ENCODE measurements at places on chromosomes 5 and 9.
A peak's percentile ranks its signal among the peaks of the same experiment; 100 is the strongest.

GRCh38 chr5:170070556-170071412, 34.9 kb upstream of the FOXI1 start:
- DNase-seq = peak; percentile 28

DNA sequence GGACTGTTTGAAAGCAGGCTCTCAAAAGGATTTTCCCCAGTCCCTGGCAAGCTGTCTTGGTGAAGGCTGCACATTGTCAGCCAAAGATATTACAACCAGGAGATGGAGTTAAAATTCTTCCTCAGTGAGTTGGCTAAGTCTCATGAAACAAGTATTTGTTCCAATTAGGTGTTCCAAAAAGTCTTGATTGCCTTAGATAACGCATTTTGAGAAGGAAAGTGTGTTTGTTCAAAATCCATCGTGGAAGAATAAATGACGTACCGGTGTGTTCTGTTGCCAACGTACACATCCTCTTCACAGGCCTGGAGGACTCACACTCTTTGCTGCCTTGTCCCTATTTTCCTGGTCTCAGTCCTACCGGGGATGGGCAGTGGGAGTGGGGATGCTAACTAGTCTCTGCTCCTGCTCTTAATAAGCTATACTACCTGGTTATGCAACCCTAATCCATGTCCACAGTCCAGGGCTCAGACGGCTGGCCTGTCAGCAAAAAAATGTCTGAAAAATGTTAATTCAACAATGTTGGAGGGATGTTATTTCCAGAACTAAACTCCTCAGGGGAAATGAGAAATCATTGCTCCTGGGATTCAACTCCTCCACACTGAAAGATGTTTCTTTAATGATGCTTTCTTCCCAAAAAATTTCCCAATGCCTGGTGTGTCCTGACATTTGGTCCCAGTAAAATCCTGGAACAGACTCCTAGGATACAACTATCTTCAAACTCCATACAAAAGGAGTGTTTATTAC, 175.3 kb upstream of the KLF9 start:
- DNase-seq = no peak

DNA sequence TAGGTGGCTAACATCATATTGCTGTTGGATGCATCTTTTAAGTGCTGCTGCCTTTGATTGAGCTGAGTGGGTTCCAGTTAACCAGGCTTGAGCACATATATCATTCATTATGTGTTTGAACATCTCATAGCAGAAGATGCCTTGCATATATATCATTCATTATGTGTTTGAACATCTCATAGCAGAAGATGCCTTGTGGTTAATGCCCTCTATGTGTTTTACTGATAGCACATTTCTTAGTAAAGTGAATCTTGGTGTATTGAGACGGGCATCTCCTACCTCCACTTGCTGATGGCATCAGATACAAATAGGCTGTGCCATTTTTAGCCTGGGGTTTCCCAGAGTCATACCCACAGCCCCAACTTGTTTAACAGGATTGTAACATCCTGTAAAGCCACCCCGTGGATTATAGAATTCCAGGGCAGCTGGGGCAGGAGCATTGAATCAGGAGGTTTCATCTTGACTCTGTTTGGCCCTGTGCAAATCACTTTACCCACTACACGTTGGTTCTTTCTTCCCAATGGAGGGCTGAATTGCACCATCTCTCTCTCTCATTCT, 26.5 kb downstream of the MTAP start:
- peak; percentile 48 for DNase-seq

- no peak for DNase-seq
These were observed 27.9 kb upstream of the CEMIP2 start for GRCh38 chr9:71796100-71796767.

GRCh38 chr9:76531231-76531780, 72.3 kb downstream of the GCNT1 start:
- DNase-seq = no peak

DNA sequence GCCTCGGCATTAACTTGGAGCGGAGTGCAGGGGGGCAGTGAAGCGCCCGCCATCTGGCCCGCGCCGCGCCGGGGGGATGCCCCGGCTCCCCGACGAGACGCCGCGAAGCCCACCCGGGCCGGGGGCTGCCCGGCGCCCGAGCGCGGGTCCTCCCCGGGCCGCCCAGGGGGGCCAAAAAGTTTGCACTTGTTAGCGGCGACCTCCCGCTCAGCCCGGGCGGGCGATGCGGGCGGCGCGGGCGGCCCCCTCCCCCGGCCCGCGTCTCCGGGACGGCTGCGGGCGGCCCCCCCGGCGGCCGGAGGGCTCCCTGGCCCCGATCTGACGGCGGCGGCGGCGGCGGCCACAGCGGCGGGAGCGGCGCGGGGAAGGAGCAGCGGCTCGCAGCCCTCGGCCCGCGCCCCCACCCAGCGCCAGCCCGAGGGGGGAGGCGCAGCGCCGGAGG, at the start of gene NTNG2:
Gene NTNG2, plus strand, starts transcription at position 316 of the 442 bp plus-strand sequence. CDS start 4,774 bp downstream, outside the sequence.
- DNase-seq = no peak

DNA sequence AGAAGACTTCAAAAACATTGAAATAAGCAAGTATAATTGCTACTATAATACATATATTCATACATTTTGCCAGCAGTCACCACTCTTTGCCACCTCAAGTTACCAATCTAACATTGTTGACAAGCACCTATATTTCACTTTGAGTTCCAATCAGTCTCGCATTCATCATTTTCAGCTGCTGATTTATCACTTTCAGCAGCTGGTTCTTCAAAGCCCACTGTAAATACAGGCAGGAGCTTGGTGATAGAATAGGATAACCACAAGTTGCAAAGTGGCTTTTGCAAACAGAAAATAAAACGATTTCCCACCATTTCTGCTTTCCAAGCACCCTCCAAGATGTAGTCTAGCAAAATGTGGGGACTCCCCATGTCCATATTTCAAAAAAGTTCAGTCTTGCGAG, 114.2 kb upstream of the ITGA1 start:
- DNase-seq = no peak

GRCh38 chr9:136516191-136516654, 29.6 kb downstream of the NOTCH1 start:
- DNase-seq = no peak

DNA sequence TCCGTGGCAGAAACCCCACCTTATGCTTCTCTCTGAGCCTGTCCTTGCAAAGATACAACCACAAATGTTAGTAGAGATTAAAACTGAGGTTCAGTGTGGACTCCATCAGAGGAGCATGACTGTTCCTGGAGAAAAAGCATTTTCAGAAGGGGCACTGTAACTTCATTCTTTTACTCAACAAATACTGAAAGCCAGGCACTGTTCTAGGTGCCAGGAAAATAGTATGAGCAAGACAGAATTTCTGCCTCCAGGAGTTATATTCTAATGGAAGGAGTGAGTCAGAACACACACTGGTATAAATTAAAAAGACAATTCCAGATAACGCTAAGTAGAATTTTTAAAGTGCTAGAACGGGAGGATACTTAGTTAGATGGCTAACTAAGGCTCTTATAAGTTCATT, 251.4 kb upstream of the GAS1 start:
- DNase-seq = no peak

DNA sequence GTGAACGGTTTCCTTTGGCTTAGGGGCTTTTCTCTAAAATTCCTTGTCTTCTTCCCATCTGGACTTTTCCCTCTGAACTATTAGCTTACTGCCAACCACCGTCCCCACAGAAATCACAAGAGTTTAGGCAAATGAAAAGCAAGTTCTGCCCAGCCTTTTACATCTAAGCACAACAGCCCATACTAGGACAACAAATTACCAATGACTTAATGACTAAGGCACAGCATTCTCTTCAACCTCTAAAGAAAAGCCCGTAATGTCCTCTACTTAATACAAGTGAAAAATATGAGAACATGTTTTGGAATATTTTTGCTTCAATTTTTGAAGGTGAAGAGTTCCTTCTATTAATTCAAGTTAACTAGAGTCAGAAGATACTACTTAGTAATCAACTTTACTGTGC, 1.2 kb downstream of the ZBTB5 start:
- DNase-seq = no peak

GRCh38 chr9:134571946-134572917, 69.4 kb upstream of the COL5A1 start:
- peak; percentile 31 for DNase-seq

GRCh38 chr5:80299601-80300000, 20.2 kb upstream of the SPZ1 start:
- no peak for DNase-seq

DNA sequence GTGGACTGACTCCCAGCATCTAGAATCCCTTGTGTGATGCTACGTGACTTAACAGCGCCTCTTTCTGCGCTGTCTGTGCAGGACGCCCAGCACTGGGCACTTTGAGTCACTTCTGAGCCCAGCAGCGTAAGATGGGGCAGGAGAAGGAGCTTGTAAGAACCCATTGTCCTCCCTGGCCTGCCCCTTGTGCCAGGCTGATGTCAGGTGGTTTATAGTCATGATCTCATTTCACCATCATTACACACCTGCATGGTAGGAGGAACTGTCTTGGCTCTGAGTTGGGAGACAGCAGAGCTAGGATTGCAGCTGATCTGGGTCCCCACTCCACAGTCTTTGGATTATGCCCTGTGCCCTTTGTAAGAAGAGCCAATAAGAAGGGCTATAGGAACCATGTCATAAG, 12.2 kb downstream of the ERGIC1 start:
- DNase-seq = no peak

DNA sequence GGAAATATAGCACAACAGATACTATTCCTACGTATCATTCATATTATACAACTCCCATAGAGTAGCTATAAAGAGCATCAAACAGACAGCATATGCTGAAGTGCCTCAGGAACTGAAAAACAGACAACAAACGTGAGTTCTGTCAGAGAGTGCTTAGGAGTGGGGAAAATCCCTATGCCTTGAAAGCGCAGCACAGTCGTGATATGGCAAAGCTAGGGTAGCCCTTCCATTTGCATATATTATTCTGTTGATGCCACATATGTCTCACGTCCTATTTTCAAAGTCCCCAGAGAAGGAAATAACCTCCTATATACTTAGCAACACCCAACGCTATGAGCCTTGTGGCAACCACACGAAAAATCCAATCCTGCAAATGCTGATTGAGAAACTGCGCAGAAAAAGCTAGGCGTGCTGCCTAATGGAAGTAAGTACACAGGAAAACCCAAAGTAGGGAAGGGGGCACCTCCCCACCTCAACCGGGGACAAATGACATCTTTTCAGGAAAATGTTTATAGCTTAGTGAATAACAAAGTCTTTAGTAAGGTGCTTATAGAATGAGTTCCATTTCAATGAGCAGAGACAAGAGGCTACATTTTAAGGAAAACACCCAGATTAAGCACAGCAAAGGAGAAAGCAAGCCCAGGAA, 105.1 kb downstream of the MED10 start:
- DNase-seq = no peak

GRCh38 chr5:111242606-111243005, 18.4 kb downstream of the CAMK4 start:
- no peak for DNase-seq

- no peak for DNase-seq
These were observed 61.0 kb downstream of the ZNF608 start for GRCh38 chr5:124685404-124685930.

DNA sequence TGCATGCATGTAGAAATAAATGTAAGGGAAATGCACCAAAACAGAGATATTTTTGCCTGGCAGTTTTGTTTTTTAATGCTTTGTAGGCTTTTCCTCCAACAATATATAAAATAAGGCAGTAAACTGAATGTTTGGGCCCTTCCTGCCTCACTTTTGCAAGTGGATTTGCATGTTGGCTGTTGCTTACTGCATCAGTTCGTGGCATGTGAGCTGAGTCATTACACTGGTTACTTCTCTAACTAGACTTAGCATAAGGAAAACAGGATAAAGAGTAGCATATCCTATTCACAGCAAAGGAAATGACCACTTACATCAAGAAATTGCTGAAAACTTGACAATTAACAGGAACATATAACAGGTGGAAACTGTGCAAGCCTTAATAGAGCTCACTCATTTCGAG, 113.4 kb downstream of the TLE1 start:
- DNase-seq = peak; percentile 72

DNA sequence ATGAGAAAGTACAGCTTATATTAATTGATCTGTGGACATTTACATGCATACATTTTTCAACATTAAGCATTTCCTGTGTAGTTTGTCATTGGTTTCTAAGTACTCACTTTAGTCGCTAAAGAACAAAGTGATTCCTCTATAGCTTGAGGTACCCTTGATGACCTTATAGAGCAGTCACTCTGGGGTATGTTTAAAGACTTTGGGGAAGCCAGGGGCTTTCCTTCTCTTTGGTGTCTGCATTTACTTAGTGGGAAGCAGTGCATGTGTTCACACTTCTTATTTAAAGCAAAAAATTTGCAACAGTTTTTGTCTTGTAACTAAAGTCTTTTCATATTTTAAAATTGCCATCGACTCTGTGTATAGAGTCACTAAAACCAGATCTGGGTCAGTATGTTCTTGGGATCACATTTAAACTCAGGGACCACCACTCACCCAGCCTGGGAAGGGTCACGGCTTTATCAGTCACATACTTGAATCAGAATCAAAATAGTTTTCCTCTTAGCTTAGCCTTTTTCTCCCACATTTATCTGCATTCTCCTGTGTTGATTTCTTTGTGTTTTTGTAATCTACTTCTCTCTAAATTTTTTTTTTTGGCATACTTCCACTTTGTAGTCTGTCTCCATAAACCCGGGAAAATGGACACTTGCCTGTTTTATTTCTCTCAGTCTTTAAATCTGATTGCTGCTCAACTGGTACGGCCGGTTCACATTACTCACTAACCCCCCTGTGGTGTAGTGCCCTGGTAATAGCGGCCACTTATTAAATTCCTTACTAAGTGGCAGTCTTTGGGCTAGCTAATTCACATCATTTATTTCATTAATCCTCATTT, 143.9 kb upstream of the FBN2 start:
- DNase-seq = no peak

GRCh38 chr5:100595152-100595811, 60.1 kb downstream of the FAM174A start:
- peak; percentile 3 for DNase-seq

DNA sequence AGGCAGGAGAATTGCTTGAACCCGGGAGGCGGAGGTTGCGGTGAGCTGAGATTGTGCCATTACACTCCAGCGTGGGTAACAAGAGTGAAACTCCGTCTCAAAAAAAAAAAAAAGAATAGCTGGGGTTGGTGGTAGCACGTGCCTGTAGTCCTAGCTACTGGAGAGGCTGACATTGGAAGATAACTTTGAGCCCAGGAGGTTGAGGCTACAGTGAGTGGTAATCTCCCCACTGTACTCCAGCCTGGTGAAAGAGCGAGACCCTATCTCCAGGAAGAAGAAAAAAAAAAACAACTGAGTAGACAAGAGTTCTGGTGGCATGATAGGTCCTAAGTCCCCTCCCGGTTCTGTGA, 26.3 kb downstream of the GOLGA2 start:
- no peak for DNase-seq

DNA sequence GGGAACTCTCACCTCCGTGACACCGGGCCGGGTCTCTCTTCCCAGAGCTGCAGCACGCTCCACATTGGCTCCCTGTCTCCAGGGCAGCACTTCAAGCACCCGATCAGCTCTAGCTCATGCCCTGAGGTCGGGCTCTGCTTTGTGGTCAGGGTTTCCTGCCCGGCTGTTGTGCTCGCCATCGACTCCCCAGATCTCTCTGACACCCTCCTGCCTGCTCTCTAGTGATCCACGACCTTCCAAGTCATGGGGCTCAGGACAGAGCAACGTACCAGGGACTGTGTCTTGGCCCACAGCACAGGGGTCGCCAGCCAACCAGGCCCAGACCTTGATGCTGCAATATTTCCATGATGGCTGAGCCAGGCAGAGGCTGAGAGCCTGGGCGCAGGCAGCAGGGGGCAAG, 45.1 kb downstream of the PRRT1B start:
- DNase-seq = no peak

- DNase-seq = no peak
These were observed 61.0 kb upstream of the SPTLC1 start for GRCh38 chr9:92176068-92176799.
